Activated CD4-positive, alpha-beta memory T cell treated with anti-CD3 and anti-CD28 coated beads for 36 hours (primary cell): ENCODE measurements at places on chromosomes 5 and 9. TPM values are rescaled to one million over a fixed set of nuclear protein-coding genes. Genes with fewer than 3 reads are reported as not detected.

The PCDHB5 gene
- not detected for total RNA-seq

The PCDHA5 gene
- not detected for total RNA-seq

DNA sequence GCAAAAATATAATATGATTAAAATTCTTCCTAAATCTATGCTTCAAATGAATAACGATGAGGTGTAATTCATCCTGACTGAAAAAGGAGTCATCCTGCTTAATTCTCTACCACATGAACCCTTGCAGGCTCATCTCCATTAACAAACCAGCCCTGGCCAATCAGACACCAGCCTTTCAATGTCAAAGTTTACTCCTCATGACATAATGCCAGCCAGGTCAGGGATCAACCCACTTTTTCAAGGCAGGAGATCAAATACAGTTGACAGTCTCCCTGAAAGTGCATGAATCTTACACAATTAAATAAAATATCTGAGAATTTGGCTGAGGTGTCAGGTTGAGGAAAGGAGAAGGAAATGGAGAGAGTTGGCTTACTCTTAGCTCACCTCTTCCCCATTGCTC, 7.0 kb downstream of the GRIN3A start:
- no peak for DNase-seq

- peak; percentile 81 for DNase-seq
Observed at GRCh38 chr9:36470643-36471290, 70.7 kb upstream of the RNF38 start.

GRCh38 chr9:127014910-127015540, 100.4 kb downstream of the RALGPS1 start:
- no peak for DNase-seq

GRCh38 chr5:158166424-158166823, 307.5 kb upstream of the CLINT1 start:
- DNase-seq, result no peak

The SHISAL2B gene
- total RNA-seq, result not detected

DNA sequence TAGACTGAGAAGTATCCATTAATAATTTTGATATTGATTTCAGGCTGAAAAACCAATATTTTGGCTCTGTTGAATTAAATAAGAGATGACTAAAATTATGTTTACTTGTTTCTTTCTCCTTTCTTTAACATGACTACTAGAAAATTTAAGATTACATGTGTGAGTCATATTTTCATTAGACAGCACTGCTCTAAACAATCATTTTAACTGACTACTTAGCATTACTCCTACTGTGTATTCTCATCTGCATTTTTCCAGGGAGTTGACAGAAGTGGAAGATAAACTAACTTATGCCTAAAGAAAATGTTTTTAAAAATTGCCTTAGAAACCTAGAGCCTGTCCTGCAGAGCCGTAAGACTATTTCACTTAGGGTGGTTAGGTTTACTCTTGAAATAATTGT, 29.1 kb downstream of the TNC start:
- DNase-seq, result no peak

DNA sequence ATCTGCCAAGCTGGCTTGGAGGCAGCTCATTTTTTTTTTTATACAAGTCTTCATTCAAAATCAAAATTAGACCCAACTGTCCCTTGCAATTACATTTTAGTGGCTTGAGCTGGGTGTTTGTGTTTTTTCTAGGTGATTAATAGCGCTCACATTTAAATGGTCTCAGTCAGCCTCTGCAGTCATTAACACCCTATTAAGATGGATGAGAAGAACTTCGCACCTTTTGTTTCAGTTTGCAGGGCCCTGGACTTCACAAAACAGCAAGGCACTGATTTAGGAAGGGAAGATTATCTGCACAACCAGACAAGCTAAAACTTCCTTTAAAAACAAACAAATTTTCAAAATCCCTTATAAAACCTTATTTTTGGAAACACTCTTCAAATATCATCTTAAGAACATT, 374.8 kb downstream of the EFNA5 start:
- DNase-seq, result no peak

GRCh38 chr9:126505697-126506346, 107.9 kb upstream of the LMX1B start:
- no peak for DNase-seq

DNA sequence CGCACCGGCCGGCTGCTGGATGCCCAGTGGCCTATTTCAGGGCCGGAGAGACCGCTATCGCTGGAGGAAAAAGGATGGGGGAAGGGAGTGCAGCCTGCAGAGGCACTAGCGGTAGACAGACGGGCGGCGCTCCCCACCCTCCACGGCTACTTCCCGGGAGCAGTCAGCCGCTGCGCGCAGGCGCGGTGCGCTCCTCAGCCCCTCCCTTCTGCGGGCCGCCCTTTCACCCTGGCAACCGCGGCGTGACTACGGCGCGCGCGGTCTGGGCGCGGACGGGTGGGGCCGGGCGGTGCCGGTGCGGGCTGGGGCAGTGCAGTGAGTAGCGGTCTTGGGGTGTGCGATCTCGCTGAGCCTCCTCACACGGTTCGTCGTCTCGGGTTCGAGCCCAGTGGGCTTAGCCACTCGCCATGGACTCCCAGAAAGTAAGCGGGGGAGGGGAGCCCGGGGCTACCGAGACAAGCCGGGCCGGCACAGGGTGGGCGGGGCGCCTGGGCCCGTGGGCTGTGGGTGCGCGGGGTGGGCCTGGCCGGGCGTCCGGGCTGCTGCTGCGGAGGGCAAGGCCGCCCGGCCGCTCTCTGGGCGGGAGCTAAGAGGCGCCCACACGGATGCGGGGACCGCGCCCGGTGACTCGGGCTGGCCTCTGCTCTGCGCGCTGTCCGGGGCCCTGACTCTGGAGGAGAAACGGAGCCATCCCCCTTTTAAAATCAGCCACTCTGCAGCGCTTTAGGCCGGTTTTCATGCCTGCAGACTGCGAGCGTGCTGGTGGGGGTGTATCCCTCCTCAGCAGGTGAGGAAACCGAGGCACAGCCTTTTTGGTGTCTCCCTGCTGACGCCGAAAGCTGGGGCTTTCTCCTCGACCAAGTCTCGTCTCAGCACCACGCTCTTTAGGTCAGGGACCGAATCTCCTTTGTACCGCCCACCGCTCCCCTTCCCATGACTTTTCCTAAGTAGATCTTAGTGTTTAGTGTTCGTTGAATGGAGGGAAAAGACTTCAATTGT, at the start of gene FSD1L:
Gene FSD1L, plus strand, starts transcription at position 221 of the 999 bp plus-strand sequence. Its CDS starts 187 bp downstream, at position 408.
- peak; percentile 90 for DNase-seq
